Stimulated activated CD8-positive, alpha-beta memory T cell treated with anti-CD3 and anti-CD28 coated beads, Interleukin-2, amount 100 ng/mL, for 1 hour (primary cell): ENCODE measurements at places on chromosomes 2 and 18.
A peak's percentile ranks its signal among the peaks of the same experiment; 100 is the strongest.

DNA sequence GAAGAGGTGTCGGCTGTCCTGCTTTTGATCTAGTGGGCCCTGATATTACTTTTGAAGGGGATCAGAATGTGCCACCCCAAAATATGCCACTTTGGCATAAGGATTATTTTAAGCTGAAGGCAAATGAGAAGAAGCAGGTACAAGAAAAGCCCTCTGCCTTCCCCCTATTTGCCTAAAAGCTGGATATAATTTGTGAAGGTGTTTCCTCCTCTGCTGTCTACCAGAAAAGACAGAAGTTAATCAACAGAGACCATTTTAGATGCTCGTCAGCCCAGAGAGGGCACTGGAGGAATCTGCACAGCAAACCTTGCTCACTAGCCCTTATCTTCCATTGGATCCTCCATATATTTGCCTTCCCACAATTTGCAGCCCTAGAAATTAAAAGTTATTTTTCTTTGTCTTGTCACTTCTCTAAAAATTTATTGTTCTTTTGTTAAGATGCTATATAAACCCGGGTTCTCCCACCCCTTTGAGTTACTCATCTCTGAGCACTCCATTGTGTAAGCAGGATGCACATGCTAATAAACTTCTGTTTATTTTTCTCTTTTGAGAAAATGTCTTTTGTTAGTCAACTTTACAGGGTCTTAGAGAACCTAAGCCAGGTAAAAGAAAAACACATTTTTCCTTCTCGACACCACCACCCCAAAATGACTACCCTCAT, 163.2 kb upstream of the SLC1A4 start:
- no peak for DNase-seq

- no peak for DNase-seq
Observed at GRCh38 chr2:38244301-38244700, 132.8 kb downstream of the ATL2 start.

GRCh38 chr2:203685081-203685621, 21.3 kb upstream of the CD28 start:
- DNase-seq, result no peak

GRCh38 chr2:212327171-212327809, 211.3 kb downstream of the ERBB4 start:
- DNase-seq, result no peak

- DNase-seq, result no peak
Observed at GRCh38 chr2:69299772-69300516, 87.1 kb downstream of the GFPT1 start.

DNA sequence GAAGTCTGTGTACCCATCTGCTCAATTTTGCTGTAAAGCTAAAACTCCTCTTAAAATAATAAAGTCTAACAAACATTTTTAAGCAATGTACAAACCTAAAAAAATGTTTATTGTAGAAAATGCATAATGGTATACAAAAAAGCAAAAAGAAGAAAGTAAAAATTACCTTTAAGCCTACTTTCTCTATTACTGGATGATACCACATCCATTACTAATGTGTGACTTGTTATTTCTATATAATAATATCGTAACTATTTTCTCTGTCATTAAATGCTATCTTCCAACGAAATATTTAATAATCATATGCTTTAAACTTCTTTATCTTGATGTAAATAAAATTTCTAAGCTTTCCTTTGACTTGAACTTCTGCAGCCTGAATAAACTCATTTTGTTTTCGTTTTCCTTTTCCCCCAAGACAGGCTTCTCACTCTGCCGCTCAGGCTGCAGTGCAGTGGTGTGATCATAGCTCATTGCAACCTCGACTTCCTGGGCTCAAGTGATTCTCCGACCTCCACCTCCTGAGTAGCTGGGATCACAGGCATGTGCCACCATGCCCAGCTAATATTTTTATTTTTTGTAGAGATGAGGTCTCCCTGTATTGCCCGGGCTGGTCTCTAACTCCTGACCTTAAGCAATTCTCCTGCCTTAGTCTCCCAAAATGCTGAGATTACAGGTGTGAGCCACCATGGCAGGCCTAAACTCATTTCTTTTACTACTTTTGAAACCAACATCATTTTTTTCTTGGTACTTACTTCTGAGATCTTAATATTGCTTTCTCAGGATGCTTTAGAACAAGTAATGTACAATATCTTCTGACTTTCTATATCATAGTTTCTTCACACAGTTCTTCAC, 18.1 kb upstream of the DNAH7 start:
- DNase-seq, result no peak

DNA sequence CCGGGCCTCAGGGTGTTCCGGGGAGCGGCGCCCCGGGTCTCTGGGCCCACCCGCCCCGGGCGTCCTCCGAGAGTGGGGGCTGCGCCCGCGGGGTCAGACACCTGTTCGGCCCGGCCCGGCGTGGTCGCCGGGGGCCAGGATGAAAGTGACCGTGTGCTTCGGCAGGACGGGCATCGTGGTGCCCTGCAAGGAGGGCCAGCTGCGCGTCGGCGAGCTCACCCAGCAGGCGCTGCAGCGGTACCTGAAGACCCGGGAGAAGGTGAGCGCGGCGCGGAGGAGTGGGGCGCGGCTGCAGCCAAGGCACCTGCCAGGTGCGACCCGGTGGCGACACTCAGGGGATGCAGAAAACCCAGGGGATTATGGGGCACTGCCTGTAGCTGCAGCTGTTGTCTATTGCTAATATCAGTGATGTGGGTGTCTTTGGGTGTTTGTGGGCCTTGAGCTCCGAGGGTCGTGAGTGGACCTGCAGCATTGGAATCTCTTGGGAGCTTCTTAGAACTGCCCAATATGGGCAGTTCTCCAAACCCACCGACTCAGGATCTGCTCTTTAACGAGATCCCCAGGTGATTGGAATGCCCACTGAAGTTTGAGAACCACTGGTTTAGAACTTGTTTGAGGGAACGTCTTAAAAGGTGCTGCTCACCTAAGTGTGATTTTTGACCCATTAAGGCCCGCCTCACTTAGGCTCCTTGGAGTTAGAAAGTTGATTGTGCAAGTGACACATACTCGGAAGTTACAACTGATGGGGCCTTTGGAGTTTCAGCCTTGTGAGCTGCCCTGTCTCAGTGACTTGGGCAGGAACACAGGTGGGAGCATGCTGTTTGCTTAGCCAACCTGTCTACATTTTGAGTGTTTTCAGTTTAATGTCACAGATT, 823 bp downstream of the PARD3B start:
- DNase-seq, result no peak

DNA sequence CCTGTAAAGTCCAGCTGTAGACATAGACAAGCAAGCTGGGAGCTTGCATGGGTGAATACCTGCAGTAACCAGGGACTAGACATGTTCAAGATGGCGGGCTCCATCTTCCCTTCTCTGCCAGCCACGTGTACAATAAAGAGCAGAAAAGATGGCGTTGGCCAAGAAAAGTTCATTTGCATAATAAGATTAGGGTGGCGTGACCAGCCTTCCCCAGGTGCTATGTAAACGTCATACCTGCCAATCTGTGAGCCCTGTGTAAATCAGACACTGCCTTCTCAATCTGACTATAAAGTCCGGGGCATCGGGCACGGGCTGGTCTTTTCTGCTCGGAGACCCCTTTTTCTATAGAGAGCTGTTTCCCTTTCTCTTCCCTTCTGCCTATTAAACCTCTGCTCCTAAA, 101.6 kb upstream of the XPO1 start:
- DNase-seq, result no peak

GRCh38 chr2:65527451-65528240, 95.2 kb upstream of the SPRED2 start:
- no peak for DNase-seq

DNA sequence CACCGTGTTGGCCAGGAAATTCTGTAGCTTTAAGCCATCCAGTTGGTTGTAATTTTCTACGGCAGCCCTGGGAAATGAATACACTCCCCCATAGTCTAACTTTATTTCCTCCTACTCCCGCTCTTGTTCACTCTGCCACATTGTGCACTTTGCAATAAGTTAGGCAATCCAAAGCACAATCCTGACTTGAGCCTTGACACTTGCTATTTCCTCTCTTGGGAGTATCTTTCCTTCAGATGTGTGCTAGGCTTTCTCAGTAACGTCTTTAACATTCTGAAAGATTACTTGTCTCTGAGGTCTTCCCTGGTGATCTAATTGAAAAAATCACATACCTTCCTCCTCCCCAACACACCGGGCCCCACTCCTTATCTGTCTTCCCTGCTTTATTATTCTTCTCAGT, 65.9 kb upstream of the RAB27B start:
- no peak for DNase-seq

DNA sequence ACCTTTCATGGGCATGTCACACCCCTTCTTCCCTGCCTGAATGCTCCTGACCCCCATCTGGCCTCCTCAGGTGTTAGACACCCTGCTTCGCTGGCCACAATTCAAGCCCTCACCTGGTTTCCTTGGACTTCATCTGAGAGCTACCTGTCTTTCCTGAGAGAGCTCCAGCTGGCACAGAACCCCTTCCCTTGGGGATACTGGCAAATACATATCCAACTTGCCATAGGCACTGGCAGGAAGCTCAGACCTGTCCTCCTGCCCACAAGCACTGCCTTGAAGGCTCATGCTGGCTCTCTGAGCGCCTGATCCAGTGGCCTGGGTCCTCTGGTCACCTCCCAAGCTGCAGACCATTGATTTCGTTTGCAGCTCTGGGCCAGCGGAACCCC, 74.1 kb upstream of the MAP4K3 start:
- DNase-seq, result no peak

DNA sequence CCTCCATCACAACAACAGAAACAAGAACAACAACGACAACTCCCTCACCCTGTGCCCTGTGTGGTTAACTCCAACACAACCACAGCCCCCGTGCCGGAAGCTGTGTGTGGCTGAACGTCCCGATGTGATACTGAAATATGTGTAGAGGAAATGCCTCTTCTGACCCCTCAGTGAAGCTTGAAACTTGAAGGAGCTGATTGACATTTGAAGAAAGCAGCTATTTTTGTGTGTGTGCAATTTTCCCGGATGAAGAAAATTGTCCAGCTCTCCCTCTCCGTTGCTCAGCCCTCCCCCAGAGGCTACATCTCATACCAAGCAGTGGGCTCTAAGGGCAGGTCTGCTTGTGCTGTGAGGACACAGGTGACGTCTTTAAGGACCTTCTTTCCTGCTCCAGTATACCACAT, 173.8 kb downstream of the ICOS start:
- peak; percentile 21 for DNase-seq

- peak; percentile 17 for DNase-seq
Observed at GRCh38 chr2:200306196-200306930, at the start of gene SPATS2L. TSS of gene SPATS2L (plus strand) at chr2:200306693. CDS start at chr2:200389245, 82,552 bp downstream.

DNA sequence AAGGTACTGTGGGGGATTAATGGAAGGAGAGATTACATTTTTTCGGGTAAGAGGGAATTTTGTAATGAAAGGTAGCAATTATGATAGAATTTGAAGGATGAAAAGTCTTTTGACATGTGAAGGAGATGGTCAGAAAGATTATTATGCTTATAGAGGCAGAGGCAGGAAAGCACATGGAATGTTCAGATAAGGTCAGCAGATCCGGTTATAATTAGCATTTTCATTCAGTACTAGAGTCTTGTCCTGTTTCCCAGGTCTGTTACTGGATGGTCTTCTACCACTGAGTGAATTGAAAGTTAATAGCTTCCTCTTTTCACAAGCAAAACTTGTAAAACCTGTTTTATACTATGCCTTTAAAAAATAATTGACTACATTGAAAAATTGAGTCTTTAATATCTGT, 116.9 kb downstream of the PHLPP1 start:
- DNase-seq, result no peak

- no peak for DNase-seq
Observed at GRCh38 chr2:96088340-96089335, 27.7 kb downstream of the ADRA2B start.

DNA sequence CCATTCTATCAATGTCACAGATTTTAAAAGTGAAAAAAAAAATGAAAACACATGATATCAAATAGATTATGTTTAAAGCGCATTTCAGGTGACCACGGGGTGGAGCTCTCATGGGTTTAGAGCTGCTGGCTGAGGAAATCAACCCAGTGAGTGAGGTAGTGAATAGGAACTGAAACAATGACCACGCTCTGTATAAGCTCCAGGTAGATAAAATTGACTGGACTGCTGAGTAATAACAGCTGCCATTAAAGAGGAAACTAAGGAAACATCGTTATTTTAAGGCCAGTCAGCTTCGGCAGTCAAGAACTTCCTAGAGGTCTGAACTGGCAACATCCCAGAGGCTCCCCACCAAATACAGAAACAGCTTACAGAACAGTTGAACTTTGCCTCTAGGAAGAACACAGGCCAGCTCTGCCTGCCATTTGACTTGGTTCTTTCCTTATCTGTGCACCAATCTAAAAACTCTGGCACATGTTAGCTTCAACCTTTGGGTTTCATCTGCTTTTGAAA, 185.9 kb downstream of the PDE1A start:
- DNase-seq, result no peak

DNA sequence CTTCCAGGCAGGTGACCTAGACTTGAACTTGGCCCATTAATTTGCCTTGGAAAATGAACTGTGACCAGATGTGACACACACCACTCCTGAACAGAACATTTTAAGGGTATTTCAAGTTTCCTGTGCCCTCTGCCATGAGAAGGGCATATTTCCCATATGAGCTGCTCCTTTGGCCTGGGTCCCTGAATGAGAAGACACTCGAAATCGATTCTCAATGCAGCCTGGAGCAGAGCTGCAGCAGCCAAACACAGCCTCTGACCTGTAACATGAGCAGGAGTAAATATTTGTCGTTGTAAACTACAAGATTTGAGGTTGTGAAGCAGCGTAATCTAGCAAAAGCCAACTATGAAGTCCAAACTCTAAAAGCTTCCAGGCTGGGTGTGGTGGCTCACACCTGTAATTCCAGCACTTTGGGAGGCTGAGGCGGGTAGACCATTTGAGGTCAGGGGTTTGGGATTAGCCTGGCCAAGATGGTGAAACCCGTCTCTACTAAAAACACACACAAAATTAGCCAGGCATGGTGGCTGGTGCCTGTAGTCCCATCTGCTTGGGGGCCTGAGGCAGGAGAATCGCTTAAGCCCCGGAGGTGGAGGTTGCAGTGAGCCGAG, 30.1 kb upstream of the SOS1 start:
- no peak for DNase-seq

- DNase-seq, result no peak
Observed at GRCh38 chr2:19759880-19760279, 141.9 kb downstream of the TTC32 start.

DNA sequence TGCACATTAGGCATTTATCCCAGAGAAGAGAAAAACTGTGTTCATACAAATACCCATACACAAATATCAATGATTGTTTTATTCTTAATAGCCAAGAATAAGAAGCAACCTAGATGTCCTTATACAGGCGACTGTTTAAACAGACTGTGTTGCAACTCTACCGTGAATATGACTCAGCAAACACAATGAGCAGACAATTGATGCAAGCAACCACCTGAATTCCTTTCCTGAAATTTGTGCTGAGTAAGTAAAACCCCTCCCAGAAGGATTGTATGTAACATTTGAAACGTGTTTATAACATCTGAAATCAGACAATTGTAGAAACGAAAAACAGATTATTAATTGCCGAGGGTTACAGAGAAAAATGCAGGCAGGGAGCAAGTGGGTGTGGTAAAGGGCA, 621.9 kb upstream of the SOX11 start:
- DNase-seq, result no peak

DNA sequence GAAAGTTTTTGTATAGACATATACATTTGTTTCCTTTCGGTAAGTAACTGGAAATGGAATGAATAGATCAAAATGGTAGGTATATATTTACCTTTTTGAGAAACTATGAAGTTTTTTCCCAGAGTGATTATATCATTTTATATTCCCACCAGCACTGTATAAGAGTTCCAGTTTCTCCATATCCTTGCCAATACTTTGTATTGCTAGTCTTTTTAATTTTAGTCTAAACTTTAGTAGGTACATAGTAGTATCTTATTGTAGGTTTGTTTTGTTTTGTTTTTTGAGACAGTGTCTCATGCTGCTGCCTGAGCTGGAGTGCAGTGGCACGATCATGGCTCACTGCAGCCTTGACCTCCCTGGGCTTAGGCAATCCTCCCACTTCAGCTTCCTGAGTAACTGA, 56.6 kb downstream of the AGPS start:
- DNase-seq, result no peak

- DNase-seq, result no peak
Observed at GRCh38 chr2:20747317-20747716, 75.6 kb downstream of the LDAH start.
